T-helper 2 cell (primary cell): ENCODE measurements at places on chromosomes 12 and 14.

GRCh38 chr14:105495101-105495989 lies 4.3 kb downstream of the TEDC1 start:
- peak; percentile 1 for DNase-seq

- DNase-seq: no peak
These were observed 478.9 kb downstream of the BCAT1 start for GRCh38 chr12:24470050-24470449.

DNA sequence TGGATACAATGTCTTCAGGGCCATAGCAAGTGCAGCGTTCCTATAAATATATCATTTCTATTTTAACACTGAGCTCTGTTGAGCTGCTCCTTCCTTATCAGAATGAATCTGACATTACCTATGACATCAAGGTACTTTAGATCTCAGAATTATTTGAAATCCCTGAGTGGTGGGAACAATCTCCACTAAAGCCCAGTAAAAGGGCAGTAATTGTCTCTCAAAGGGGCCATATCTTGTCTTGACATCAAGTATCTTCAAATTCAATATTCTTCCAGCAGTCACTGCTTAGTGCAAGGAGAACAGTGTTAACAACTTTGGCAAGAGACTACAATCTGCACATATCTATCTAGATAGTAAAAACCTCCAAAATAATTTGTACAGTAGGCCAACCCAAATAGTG lies 21.7 kb upstream of the ST8SIA1 start:
- no peak for DNase-seq

GRCh38 chr14:36224176-36224575 lies 47.7 kb upstream of the PTCSC3 start:
- DNase-seq: no peak

DNA sequence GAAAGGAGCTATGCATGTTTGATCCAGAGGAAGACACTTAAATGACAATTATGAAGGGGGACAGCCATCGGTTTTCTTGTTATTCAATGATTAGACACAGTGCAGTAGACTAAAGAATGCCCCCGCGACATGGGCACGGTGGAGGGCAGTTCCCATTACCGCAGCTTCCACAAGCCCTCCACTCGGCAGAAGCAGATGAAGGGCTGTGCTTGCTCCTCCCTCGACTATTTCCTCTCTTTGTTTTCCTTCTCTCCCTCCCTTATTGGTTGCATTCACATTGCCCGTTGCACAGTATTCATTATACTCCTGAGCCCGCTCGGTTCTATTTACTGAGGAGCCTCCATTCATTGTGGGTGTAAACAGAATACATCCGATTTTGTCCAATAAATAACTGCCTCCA lies 138.8 kb upstream of the RASSF8 start:
- no peak for DNase-seq

GRCh38 chr14:104885973-104886689 lies 21.1 kb downstream of the CEP170B start:
- DNase-seq: no peak

- DNase-seq: no peak
These were observed 49.2 kb upstream of the LTA4H start for GRCh38 chr12:96084624-96085023.

GRCh38 chr12:79761341-79761740 lies 70.6 kb upstream of the PAWR start:
- DNase-seq: no peak
